CD4-positive, alpha-beta T cell treated with Interleukin-4 for 1 hour (primary cell): ENCODE measurements at places on chromosomes 11 and 22.

DNA sequence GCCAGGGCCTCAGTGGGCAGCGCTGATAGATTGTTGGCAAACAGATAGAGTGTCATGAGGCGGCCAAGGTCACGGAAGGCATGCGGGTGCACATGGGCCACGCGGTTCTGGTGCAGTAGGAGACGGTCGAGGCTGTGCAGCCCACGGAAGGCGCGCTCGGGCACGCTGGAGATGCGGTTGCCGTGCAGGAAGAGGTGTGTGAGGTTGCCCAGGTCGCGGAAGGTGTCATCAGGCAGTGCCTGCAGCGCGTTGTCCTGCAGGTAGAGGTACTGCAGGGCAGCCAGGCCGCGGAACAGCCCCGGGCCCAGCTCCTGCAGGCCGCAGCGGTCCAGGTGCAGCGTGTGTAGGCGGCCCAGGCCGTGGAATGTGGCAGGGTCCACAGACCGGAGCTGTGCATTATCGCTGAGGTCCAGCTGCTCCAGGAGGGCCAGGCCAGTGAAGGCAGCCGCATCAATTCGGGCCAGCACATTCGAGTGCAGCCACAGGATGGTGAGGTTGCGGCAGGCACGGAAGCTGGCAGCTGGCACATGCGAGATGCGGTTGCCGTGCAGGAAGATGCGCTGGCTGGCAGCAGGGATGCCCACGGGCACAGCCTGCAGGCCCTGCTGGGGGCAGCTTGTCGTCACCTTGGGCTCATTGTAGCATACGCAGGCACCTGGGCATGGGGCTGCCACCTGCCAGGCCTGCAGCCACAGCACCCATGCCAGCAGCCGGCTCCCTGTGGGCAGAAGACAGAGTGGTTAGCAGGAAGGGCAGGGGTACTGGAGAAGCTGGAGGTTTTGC, 25.5 kb downstream of the RTN4R start:
- peak; percentile 22 for DNase-seq

- DNase-seq, result no peak
Measured at GRCh38 chr11:62352355-62353336, 15.4 kb downstream of the ASRGL1 start.

DNA sequence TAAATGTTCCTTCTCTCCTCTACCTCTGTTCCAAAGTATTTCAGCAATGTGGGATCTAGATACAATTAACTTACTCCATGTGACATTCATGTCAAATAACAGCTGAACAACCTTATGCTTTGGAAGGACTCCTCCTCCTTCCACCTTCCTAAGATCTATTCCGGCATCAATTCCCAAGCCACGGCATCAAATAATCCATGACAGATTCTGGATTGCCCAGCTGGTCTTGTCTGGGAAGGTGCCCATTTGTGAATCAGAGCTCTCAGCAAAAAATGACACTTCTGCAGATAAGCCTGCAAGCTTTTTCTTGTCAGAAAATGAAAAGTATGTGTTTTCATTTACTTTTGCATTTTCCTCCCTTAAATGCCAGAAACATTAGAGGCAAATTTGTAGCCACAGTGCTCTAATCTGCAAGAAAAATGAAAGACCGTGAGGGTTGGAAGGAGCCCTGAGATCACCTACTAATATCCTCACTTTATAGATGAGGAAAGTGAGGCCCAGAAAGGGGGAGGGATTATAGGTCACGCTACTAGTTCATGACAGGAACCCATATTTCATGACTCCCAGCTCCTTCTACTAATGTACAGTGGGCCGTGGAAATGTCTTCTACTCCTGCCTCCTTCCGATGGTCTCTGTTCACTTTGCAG, 124.0 kb downstream of the ME3 start:
- DNase-seq, result no peak

DNA sequence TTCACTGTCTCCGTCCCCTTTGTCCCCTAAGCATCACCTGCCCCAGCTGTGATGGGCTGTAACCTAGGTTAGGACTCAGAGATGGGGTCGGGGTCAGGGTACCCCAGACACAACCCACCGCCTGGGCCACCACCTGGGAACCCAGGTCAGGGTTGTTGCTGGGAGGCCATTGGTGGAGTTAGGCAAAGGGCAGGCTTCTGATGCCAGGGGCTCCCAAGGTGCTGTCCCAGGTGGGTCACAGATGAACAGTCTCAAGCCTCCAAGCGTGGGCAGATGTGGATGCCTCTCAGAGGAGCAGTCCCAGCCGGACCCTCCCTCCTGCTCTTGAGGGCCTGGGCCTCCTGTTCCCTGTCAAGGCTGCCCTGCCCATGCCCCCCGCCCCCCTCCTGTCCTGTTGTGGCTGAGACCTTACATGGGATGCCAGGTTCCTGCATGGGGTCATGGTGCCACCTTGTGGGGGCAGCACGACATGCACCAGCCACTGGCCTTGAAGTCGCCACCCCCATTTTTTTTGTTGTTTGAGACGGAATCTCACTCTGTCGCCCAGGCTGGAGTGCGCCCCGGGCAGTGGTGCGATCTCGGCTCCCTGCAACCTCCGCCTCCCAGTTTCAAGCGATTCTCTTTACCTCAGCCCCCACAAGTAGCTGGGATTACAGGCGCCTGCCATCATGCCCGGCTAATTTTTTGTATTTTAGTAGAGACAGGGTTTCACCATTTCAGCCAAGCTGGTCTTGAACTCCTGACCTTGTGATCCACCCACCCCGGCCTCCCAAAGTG, 12.1 kb downstream of the GATD1 start:
- DNase-seq, result peak; percentile 75

DNA sequence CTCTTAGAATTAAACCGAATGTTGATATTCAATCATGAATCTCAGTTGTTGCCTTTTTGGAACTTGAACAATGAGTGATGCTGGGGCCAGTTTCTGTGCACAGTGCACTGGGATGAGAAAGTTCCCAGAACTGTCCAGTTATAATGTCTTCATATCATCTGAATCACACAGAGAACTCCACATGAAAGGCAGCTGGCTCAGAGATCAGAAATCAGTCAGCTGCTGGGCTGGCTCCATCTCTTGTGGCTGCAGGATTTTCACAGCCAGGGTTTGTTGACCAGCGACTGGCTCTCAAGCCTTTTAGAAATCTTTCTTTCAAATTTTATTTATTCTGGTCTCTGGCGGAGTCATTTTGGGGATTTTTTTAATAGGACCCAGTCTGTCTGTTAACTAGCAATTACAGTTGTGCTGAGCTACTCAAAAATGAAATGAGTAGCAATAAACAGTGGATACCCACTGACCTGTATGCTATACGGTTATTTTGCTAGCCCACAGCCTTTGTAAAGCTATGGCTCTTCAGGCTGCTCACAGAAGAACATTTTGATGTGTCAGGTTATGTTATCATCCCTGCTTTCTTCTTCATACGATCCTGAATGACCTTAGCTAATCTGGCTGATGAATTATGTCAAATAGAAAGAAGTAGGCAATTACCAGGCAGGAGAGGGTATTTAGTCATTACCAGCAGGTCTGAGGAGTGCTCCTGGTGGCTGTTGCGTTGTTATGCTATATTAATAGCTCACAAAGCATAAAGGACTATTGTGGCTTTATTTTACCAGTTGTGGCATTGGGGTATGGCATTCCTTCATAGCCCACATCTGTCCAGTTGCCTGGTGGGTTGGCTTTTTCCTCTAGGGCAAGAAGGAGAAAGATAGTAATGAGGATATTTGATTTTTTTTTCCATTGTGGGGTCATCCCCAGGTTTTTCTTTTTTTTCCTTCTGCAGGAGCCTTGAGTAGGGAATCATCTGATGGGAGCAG, 3.6 kb downstream of the FAT3 start:
- DNase-seq, result no peak

DNA sequence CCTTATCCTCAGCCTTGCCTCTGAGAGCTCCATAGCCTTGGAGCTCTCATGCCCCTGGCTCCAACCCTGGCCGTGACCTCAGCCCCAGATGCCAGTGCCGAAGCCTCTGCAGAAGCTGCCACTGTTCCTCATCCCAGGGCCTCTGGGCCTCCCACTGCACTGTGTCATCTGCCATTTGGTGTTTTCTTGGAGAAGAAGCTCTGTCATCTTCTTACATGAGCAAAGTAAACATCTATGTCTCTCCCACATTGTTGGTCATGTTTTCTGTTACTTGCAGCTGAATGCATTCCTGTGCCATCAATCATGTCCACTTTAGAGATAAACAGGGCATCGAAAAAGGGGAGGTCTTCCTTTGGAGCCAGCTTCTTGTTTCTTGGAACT, 45.0 kb upstream of the FTH1 start:
- DNase-seq, result no peak

DNA sequence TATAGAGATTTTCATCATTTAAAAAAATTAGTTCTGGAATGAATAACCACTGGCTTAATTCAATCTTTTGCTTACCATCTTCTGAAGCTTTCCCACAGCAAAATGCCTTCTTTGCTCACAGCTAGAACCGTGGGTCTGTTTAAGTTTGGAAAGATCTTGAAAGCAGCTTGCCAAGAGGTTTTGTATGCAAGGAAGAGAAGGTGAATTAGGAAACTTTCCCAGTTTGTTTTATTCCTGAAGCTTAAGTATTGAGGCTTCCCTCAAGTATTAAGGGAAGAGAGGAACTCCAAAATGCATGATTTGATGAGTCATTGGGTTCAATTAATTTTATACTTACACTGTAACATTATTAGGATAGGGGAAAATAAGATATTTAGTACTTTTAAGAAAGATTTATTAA, 1.9 kb upstream of the ARHGEF12 start:
- no peak for DNase-seq

DNA sequence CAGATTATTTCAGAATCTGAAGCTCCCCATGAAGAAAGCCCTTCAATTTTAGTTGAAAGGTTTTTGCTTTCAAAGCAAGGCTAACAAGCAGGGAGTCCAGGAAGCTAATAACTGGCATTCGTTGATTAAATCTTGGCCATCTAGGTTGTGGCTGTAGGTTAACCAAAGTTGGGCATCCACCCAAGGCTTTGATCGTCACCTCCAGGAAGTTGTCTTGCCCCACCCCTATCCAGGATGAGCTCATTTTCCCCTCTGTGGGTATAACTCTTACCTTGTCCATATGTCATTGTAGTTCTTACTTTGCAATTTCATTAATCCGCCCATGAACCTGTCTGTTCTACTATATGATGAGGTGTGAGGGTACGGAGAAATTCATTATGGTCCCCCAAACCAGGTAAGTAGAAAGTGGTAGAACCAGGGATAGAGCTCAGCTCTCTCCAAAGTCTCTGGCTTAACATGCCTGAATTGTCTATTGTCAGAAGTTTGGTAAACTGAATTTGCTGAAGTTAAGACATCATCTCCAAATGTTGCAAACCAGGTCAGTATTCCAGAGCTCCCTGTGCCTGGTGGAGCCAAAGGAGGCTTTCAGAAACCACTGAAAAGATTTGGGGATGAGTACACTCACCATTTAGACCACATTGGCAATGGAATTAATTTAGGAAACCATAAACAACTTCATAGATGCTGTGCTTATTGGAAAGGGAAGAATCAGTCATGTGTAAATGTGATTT, 97.1 kb downstream of the CD44 start:
- peak; percentile 62 for DNase-seq

- no peak for DNase-seq
Measured at GRCh38 chr11:30818721-30819120, 232.6 kb upstream of the MPPED2 start.

DNA sequence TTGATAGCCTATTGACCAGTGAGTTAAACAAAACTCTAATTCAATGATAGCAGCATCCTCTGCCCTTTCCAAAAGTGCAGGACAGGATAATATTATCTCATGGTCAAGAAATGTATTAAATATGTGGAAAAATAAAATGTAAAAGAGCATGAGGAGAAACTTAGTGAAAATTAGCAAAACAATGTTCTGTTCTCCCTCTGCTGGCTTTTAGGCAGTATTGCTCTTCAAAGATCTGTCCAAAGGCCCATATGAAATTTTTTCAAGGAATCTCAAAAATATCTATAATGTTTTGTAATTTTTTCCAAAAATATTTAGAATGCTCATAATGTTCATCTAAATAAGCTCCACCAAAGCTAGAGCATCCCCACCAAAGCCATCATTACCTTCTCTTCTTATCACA, 8.3 kb upstream of the ARL14EP start:
- no peak for DNase-seq

- DNase-seq, result no peak
Measured at GRCh38 chr11:112291191-112291590, 30.5 kb upstream of the PLET1 start.

GRCh38 chr11:33329705-33330329, 72.6 kb downstream of the HIPK3 start:
- DNase-seq, result peak; percentile 67

GRCh38 chr22:21642584-21643448, 714 bp downstream of the SDF2L1 start:
- DNase-seq, result peak; percentile 65

GRCh38 chr22:19349778-19350475, 58.4 kb upstream of the CLTCL1 start:
- no peak for DNase-seq

DNA sequence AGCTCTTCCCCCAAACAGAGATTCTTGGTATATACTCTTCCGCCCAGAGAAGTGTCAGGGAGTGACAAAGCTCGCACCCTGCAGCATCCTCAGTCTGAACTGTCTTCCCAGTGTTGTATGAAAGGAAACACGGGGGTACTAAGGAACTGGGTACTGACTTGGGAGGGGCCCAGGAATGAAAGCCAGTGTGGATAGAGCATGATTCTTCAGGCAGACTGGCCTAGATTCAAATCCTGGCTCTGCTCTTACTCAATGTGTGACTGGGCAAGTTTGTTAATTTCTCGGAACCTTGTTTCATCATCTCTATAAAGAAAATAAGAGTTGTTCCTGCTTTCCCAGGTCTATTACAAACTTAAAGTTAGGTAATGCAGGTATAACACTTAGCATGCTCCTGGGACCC, 266.0 kb upstream of the NARS2 start:
- DNase-seq, result no peak

DNA sequence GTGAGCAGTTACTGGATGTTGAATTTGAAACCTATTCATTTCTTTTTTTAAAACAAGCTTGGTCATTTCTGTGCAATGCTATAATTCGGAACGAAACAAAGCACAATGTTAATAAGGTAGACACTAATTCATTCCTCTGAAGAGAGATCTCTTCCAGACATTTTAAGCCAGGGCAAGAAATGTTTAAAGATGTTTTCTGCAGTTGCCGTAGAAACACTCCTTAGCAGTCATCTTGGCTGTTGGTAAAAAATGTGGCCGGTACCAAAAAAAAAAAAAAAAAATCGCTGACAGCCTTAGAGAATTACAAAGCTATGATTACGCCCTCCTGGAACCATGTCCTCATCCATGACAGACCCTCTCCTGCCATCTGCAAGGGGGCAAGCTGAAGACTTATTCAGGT, 66.4 kb upstream of the TTC12 start:
- no peak for DNase-seq

DNA sequence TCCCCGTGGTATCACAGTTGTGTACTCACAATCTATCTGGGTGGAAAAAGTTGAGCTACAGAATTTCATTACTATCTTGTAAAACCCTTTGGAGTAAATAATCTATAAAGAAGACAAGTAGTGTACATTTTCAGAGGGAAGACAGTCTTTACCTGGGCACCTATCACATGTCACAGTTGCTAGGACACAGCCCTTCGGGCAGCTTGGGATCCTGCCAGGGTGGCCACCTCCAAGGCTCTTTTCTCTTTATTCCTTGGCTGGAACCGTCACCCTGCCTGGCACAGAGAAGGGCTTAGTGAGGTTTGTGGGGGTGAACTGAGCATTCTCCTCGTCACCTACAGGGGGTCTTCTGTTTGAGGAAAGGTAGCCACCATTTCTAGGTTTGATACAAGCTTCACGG, 23.6 kb downstream of the LRRC74B start:
- no peak for DNase-seq

GRCh38 chr11:66258473-66258893, 10.0 kb upstream of the RAB1B start:
- no peak for DNase-seq

- DNase-seq, result no peak
Measured at GRCh38 chr11:122711831-122712381, 56.4 kb downstream of the UBASH3B start.
